ENCODE measurements at places on chromosomes 6 and 20.

GRCh38 chr6:31354864-31355582 lies 2.0 kb downstream of the HLA-B start:
- DNase-seq = no peak

DNA sequence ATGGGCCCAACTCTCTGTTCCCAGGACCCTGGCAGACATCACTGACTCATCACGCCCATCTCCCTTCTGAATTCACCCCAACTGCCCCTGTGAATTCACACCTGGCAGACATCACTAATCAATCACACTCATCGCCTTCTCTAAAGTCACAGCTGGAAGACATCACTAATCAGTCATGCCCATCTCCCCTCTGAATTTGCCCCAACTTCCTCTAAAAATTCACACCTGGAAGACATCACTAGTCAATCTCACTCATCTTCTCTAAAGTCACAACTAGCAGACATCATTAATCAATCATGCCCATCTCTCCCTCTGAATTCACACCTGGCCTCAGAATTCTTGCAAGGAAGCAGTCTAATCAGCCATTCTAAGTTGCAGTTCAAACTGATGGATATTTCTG lies 111.1 kb downstream of the FOXA2 start:
- no peak for DNase-seq

- DNase-seq = no peak
Measured at GRCh38 chr6:95805699-95806098, 210.1 kb upstream of the FUT9 start.

DNA sequence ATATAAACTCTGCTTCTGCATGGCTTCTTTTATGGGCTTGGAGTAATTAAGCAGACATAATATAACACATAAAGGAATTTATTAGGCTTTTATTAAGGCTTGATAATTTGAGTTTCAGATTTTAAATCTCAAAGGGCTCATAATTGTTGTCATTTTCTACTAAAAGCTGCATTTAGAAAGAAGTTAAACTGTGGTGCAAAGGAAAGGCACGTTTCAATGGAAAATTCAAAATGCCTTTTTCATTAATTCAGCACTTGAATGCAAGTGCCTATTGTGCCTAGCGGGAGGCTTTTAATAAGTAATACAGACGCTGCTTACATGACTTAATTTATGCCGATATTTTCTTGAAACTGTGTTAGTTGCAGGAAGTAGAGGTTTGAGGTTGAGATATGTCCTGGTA lies 431.8 kb upstream of the SOX4 start:
- DNase-seq = no peak

GRCh38 chr6:106097411-106098231 lies 11.5 kb downstream of the PRDM1 start:
- peak; percentile 84 for DNase-seq
